ENCODE measurements at places on chromosomes 7 and 10. TPM values are rescaled to one million over a fixed set of nuclear protein-coding genes. Genes with fewer than 3 reads are reported as not detected.

Gene FOXI2
- not detected for total RNA-seq

Gene FAM221A
- total RNA-seq, result 4.4 TPM

Gene FANK1
- 0.21 TPM for total RNA-seq

Gene PRF1
- 60.4 TPM for total RNA-seq

Gene ANKRD1
- total RNA-seq, result not detected

Gene DNTT
- 0.10 TPM for total RNA-seq

Gene GDF2
- not detected for total RNA-seq

Gene MRC1
- total RNA-seq, result 0.21 TPM

Gene RBP3
- total RNA-seq, result not detected

Gene FAM25A
- not detected for total RNA-seq

Gene ZC3HAV1
- 122 TPM for total RNA-seq

Gene AGBL3
- 2.1 TPM for total RNA-seq

Gene ZNF488
- total RNA-seq, result not detected

All from mononuclear cell (primary cell).